ENCODE measurements at places on chromosomes 6 and 20. TPM values are rescaled to one million over a fixed set of nuclear protein-coding genes. Genes with fewer than 3 reads are reported as not detected.
A peak's percentile ranks its signal among the peaks of the same experiment; 100 is the strongest.

The FERMT1 gene
- 9.6 TPM for polyA plus RNA-seq

The SALL4 gene
- 13.6 TPM for polyA plus RNA-seq

The TGM3 gene
- 0.37 TPM for polyA plus RNA-seq

The ARG1 gene
- polyA plus RNA-seq, result not detected

The FILIP1 gene
- polyA plus RNA-seq, result 84.7 TPM

The TP53TG5 gene
- polyA plus RNA-seq, result 3.5 TPM

GRCh38 chr6:104017410-104018381, 842.0 kb downstream of the HACE1 start:
- DNase-seq, result no peak

- no peak for DNase-seq
Measured at GRCh38 chr20:59829786-59830664, 103.4 kb downstream of the SYCP2 start.

DNA sequence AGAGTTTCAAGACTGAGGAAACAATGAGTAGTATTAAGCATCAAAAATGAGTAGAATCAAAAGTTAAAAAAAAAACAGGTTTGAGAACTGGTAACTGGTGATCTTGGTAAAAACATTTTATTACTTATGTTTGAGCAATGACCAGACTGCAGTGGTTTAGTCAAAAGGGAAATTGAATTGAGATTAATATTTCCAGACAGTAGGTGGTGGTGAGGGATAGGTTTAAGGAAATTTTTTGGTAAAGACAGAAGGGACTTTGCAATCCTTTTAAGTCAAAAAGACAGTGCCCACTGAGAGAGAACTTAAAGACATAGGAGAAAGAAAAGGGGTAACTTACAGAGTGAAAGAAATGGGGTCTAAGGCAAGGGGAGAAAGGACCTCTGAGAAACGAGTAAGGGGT, 156.9 kb downstream of the ASCC3 start:
- peak; percentile 13 for DNase-seq

All from cardiac muscle cell (in vitro differentiated cells and primary cell).